Upper lobe of right lung (tissue), 1 donor: ENCODE measurements at places on chromosomes 3 and 15. TPM values are rescaled to one million over a fixed set of nuclear protein-coding genes. Genes with fewer than 3 reads are reported as not detected.

Gene SH2D7
- total RNA-seq: not detected

GRCh38 chr3:154931484-154931883 lies 148.6 kb upstream of the MME start:
- no peaks in the 10 kb centered on the region for H3K27me3 ChIP-seq
- H3K4me3 ChIP-seq: no peak overlapping the region
- H3K4me1 ChIP-seq: no peaks in the 10 kb centered on the region
- no peaks in the 10 kb centered on the region for H3K36me3 ChIP-seq
- H3K27ac ChIP-seq: no peak overlapping the region

- peaks cover 15% of the 10 kb centered on the region for H3K4me1 ChIP-seq
- no peak overlapping the region for H3K4me3 ChIP-seq
- no peak overlapping the region for H3K27ac ChIP-seq
- DNase-seq: no peak
Measured at GRCh38 chr3:15204005-15204404, 2.0 kb upstream of the CAPN7 start.

Gene RNU5B-1
- 21.6 TPM for total RNA-seq

GRCh38 chr3:134104031-134104430 lies 74.3 kb upstream of the SLCO2A1 start:
- no peak overlapping the region for H3K27ac ChIP-seq
- no peaks in the 10 kb centered on the region for H3K4me1 ChIP-seq
- H3K4me3 ChIP-seq: no peak overlapping the region
- no peaks in the 10 kb centered on the region for H3K27me3 ChIP-seq

Gene STAC
- total RNA-seq: 25.3 TPM

DNA sequence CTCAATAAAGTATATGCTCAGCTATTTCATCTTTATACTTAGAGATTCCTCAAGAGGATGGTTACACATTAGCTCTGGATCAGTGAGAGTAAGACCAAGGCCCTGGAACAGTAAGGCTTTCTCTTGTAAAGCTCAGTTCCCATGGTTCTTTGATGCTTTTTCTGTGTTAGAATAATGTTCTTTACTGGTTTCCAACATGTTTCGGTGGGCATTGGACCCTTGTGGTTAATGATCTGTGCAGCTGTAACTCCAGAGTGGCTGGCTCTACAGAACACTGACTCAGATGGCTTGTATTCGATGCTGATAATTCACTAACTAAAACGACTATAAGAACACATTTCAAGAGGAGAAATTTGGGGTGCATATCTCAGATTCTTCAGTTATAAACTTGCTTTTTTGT lies 114.7 kb downstream of the AKAP13 start:
- peaks cover 41% of the 10 kb centered on the region for H3K4me1 ChIP-seq
- no peaks in the 10 kb centered on the region for H3K36me3 ChIP-seq
- no peak overlapping the region for H3K27ac ChIP-seq
- H3K4me3 ChIP-seq: no peak overlapping the region
- H3K27me3 ChIP-seq: no peaks in the 10 kb centered on the region

Gene ADPRH
- total RNA-seq: 26.5 TPM

GRCh38 chr15:62698646-62699045 lies 343.9 kb upstream of the TPM1 start:
- no peaks in the 10 kb centered on the region for H3K27me3 ChIP-seq
- no peaks in the 10 kb centered on the region for H3K36me3 ChIP-seq
- H3K4me1 ChIP-seq: no peaks in the 10 kb centered on the region
- no peak overlapping the region for H3K27ac ChIP-seq
- H3K4me3 ChIP-seq: no peak overlapping the region

GRCh38 chr3:105532251-105532650 lies 165.5 kb downstream of the ALCAM start:
- no peaks in the 10 kb centered on the region for H3K4me1 ChIP-seq
- no peaks in the 10 kb centered on the region for H3K27me3 ChIP-seq
- H3K4me3 ChIP-seq: no peak overlapping the region
- peaks cover 12% of the 10 kb centered on the region for H3K36me3 ChIP-seq
- no peak for DNase-seq
- no peak overlapping the region for H3K27ac ChIP-seq

DNA sequence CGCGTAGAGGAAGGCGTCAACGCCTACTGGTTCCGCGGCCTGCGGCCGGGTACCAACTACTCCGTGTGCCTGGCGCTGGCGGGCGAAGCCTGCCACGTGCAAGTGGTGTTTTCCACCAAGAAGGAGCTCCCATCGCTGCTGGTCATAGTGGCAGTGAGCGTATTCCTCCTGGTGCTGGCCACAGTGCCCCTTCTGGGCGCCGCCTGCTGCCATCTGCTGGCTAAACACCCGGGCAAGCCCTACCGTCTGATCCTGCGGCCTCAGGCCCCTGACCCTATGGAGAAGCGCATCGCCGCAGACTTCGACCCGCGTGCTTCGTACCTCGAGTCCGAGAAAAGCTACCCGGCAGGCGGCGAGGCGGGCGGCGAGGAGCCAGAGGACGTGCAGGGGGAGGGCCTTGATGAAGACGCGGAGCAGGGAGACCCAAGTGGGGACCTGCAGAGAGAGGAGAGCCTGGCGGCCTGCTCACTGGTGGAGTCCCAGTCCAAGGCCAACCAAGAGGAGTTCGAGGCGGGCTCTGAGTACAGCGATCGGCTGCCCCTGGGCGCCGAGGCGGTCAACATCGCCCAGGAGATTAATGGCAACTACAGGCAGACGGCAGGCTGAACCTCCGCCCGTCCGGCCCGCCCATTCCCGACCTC lies 4.1 kb downstream of the ISLR2 start:
- no peak for DNase-seq
- peaks cover 3% of the 10 kb centered on the region for H3K4me1 ChIP-seq
- no peak overlapping the region for H3K27ac ChIP-seq
- no peaks in the 10 kb centered on the region for H3K36me3 ChIP-seq
- H3K4me3 ChIP-seq: no peak overlapping the region

GRCh38 chr3:119401503-119402440 lies 61.6 kb downstream of the TMEM39A start:
- no peaks in the 10 kb centered on the region for H3K4me1 ChIP-seq
- peaks cover 94% of the 10 kb centered on the region for H3K36me3 ChIP-seq
- H3K27ac ChIP-seq: no peak overlapping the region
- H3K27me3 ChIP-seq: no peaks in the 10 kb centered on the region
- no peak for DNase-seq

GRCh38 chr15:49706805-49707204 lies 86.0 kb downstream of the DTWD1 start:
- H3K27me3 ChIP-seq: no peaks in the 10 kb centered on the region
- H3K4me3 ChIP-seq: no peak overlapping the region
- DNase-seq: no peak
- H3K36me3 ChIP-seq: no peaks in the 10 kb centered on the region
- H3K27ac ChIP-seq: no peak overlapping the region
- H3K4me1 ChIP-seq: no peaks in the 10 kb centered on the region

GRCh38 chr3:79368403-79368802 lies 399.4 kb downstream of the ROBO1 start:
- no peak for DNase-seq
- H3K4me1 ChIP-seq: no peaks in the 10 kb centered on the region
- no peaks in the 10 kb centered on the region for H3K36me3 ChIP-seq
- no peak overlapping the region for H3K4me3 ChIP-seq

- H3K27me3 ChIP-seq: no peaks in the 10 kb centered on the region
- DNase-seq: peak; percentile 82
- peaks cover 42% of the 10 kb centered on the region for H3K4me1 ChIP-seq
- peak overlapping the region; percentile 91 for H3K4me3 ChIP-seq
- H3K27ac ChIP-seq: peak overlapping the region; percentile 90
Measured at GRCh38 chr3:52055537-52056351, 627 bp downstream of the DUSP7 start.

DNA sequence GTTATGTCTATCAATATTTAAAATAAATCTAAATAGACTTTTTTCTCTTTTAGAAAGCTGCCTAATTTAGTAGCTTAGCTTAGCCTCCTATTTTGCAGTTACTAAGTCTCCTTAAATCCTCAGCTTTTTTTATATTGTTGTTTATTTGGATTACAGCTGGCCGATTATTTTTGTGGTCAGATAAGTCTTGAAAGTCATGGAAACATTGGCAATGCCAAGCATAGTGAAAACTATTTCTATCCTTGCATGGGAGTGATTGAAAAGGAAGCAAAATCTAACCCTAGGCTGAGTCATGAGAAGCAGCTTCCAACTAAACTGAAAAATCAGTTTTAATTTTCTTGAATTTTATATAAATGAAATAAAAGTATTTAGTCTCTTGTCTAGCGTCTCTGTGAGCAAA lies 1063.0 kb upstream of the GBE1 start:
- no peak for DNase-seq
- H3K36me3 ChIP-seq: no peaks in the 10 kb centered on the region
- H3K4me1 ChIP-seq: no peaks in the 10 kb centered on the region
- H3K27ac ChIP-seq: no peak overlapping the region
- no peaks in the 10 kb centered on the region for H3K27me3 ChIP-seq
- no peak overlapping the region for H3K4me3 ChIP-seq

Gene ZMYND10
- total RNA-seq: 2.8 TPM

DNA sequence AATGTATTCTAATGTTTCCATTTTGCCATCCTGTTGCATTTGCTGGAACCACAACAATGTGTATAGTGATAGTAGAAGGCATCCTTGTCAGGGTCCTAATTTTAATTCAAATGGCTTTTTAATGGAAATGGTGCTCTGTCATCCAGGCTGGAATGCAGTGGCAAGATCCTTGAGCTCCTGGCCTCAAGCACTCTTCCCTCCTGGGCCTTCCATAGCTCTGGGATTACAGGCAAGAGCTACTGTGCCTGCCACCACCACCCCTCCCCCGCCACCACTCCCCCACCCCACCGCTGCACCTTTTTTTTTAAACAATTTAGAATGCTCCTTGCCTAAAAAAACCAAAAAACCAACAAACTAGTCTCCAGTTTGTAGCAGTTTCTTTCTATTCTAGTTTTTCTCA lies 15.2 kb upstream of the IQCF6 start:
- H3K27ac ChIP-seq: no peak overlapping the region
- H3K4me3 ChIP-seq: no peak overlapping the region
- H3K27me3 ChIP-seq: peaks cover 25% of the 10 kb centered on the region

Gene FBXL2
- total RNA-seq: 7.6 TPM
